ENCODE measurements at places on chromosomes 11 and 22. TPM values are rescaled to one million over a fixed set of nuclear protein-coding genes. Genes with fewer than 3 reads are reported as not detected.

Gene SCGB2A2
- not detected for total RNA-seq

Gene OR51F1
- total RNA-seq = not detected

Gene SMC1B
- total RNA-seq = not detected

Gene CSNK2A3
- 0.99 TPM for total RNA-seq
